Stimulated activated CD8-positive, alpha-beta memory T cell treated with anti-CD3 and anti-CD28 coated beads, Interleukin-4, amount 100 ng/mL, for 48 hours (primary cell): ENCODE measurements at places on chromosomes 16 and 17.

DNA sequence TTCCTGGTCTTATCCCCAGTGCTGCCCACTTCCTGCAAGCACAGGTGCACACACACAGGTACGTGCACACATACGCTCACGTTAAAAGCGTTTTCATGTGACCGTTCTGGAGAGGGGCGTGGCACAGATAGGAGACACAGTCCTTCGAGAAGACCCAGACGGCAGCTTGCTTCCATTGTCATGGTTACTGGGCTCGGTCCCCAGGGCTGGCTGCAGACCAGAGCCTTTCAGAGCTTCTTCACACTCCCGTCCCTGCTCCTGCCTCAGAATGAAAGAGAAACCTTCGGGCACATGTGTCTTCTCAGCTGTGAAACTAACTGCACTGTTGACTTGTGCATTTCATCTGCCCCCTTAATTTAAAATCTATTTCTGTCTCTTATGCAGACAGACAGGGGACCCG, 154.2 kb downstream of the PITPNC1 start:
- DNase-seq: no peak

DNA sequence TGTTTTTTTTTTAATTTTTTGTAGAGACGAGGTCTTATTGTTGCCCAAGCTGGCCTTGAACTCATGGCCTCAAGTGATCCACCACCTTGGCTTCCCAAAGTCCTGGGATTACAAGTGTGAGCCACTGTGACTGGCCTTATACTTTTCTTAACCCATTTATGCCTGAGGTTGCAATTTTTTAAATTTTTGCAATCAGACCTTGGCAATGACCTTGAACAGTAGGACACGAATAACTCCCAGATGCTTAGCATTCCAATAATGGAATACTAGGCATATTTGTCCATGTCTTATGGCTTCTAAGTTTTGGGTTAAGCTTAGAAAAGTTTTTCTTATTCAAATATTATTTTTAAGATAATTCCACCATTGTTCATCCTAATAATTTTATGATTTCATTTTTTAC, 28.3 kb upstream of the TMEM97 start:
- DNase-seq: no peak

DNA sequence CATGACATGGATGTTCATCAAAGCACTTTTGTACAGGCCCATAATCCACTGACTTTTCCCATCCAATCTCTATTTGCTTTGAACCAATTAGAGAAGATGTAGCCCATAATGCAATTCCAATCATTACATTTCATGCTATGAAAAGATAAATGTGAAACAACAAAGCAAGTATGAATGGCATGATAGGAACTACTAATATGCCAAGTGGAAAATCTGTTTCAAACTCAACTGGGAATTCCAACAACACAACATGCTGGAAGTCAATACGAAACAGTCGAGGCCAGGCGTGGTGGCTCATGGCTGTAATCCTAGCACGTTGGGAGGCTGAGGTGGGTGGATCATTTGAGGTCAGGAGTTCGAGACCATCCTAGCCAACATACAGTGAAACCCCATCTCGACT, 39.6 kb upstream of the TMEM97 start:
- DNase-seq: no peak

- DNase-seq: no peak
Measured at GRCh38 chr17:73953206-73954033, 250.1 kb upstream of the RPL38 start.

DNA sequence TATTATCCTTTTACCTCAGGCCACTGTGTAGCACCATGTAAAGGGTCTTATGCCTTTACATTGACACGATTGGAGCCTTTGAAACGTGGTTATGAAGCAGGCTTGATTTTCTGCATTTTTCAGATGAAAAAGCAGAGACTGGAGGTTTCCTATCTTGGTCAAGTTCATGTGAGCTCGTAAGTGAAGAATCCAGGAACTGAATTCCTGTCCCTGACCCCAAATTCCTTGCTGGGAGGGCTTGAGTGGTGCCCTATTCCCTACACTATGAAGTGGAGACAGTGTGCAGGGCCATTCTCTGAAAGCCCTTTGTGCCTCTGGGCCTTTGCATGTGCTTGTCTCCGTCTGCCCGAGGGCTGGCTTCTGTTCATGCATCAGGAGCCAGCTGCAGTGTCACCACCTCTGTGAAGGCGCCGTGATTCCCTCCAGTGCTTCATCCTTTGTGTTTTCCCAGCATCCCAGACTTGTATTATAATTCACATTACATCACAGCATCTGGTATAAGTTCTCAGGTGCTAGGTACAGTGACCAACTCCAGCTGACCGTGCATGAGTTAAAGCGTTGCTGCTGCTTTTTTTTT, 181.1 kb downstream of the SNX29 start:
- no peak for DNase-seq

DNA sequence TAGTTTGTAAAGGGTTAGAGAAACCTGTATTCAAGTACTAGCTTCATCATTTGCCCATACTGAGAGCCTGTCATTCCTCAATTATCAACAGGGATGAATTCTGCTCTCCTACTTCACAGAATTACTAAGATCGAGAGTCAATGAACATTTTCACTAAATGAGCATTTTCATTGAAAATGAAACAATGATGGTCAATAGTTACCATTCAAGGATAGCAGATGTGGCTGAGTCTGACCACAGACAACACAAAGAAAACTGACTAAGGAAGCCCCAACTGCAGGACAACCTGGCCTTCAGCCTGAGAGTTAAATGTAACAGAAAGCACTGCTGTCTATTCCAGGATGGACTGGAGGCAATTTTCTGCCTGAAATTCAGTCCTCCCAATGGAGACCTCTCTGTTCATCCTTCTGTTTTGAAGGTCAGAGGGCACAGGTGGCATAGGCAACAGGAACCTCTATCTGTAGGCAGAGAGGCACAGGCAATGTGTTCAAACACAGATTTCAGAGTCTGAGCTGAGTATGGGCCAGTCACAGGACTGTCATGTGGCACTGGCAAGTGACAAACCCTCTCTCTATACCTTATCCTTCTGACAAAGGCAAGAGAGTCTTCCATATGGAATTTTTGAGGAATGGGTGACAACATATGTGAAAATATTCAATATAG, 19.5 kb downstream of the TRAF4 start:
- no peak for DNase-seq

DNA sequence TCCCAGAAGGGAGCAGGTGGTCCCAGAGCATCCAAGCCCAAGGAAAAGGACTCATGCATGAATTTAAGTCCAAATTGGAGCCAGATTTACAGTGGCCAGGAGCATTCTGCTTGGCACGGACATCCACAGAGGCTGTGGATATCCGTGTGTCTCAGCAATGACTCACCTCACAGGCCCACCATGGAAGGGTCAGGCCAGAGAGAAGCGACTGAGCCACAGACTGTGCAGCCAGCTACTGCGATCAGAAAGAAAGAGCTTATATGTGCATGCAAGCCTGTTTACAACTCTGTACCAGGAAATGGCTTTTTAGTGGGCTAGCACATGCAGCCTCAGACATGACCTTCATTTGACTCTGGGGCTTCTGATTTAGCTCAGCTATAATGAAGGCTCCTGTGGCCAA, 231.0 kb downstream of the C16orf95 start:
- no peak for DNase-seq
